ENCODE measurements at places on chromosomes 4 and X. TPM values are rescaled to one million over a fixed set of nuclear protein-coding genes. Genes with fewer than 3 reads are reported as not detected.

Gene TMSB15B
- total RNA-seq = 6.4 TPM

Gene BMPR1B
- not detected for total RNA-seq

Gene GPRIN3
- 12.4 TPM for total RNA-seq

Gene P2RY8
- 18.9 TPM for total RNA-seq

Gene PGAM4
- total RNA-seq = not detected

Gene SLC4A4
- total RNA-seq = 0.12 TPM

Gene SNX12
- 42.3 TPM for total RNA-seq

Gene HAUS3
- total RNA-seq = 24.9 TPM

Gene RENBP
- total RNA-seq = 14.8 TPM

Gene UGT2B15
- not detected for total RNA-seq

Gene NXF2B
- not detected for total RNA-seq

Gene AMTN
- not detected for total RNA-seq

Gene PDLIM3
- total RNA-seq = not detected

Gene NONO
- total RNA-seq = 606 TPM

Gene AREG
- 2.1 TPM for total RNA-seq

Gene SPARCL1
- not detected for total RNA-seq

Gene IGSF1
- not detected for total RNA-seq

Gene RBM47
- 0.59 TPM for total RNA-seq

Gene PCDH11X
- not detected for total RNA-seq

Gene PDE5A
- total RNA-seq = 0.80 TPM
